Effector memory CD4-positive, alpha-beta T cell (primary cell): ENCODE measurements at places on chromosomes 16 and 17.

GRCh38 chr17:1162116-1162855 is 17.5 kb downstream of the ABR start:
- DNase-seq = no peak

DNA sequence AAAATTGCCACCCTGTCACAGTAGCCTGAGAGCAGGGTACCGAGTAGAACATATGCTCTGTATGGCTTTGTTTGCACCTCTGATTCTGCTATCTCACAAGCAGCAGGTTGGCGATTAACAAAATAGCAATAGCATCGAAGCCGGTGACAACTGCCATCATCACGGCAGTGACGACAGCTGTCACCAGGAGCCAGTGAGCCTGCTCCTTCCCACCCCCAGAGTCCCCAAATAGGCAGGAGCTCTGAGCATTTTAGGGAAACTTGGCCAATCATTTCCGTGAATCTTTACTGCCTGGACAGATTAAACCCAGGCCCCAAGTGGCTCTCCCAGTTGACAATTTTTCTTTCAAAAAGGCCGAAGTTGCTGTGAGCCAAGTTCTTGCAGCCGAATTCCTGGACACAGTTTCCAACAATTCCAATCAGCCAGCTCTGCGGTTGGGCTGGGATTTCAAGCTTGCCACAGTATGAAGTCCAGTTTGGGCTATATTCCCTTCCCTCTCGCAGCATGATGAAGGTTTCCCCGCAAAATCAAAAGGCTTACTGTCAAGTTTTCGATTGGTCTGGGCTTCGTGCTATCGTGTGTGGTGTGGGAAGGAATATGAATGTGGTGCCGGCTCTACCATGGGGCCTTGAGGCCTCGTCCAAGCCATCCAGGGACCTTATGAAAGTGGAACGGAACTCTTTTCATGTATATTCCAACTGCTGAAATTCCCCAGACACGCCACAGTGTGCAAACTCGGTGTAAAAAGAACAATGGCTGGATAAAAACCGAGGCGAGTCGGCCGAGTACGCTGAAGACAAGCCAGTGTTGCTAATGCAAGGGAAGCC is 186.6 kb downstream of the C16orf78 start:
- DNase-seq = no peak

GRCh38 chr16:85124636-85125346 is 12.5 kb upstream of the CIBAR2 start:
- no peak for DNase-seq

GRCh38 chr17:35545150-35545549 is 7.7 kb upstream of the SLFN12L start:
- no peak for DNase-seq

- DNase-seq = no peak
These were observed 45.2 kb upstream of the PVALEF start for GRCh38 chr17:81120149-81120484.

- no peak for DNase-seq
These were observed 121.9 kb upstream of the TNRC6C start for GRCh38 chr17:77836557-77837041.

DNA sequence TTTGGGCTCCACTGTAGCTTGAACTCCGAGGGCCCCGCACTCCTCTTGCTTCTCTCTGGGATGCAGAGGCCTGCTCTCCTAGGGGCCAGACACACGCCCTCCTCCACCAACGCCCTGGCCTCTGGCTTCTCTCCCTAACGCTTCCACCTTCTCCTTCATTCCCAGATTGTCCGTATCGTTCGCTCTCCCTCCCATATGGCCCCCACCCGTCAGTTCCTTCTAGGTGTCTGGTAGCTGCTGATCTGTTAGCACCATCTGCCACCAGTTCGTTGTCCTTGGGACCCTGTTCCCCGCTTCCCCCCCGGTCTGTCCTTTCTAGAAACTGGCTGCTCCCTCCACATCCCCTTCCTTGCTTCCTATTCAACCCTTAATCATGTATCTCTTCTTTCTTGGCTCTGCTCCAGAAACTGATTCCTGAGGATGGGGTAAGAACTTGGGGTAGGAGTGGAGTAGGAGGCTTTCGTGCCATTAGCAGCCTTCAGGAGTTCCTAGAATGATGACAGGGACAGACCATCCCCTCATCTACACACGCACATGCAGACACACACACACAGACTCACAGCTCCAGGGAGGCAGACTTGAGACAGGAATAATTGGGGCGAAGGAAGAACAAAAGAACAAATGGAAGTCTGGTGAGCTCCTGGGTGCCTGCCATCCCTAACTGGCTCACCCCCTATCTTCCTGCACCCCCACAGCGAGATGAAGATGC is 4.3 kb downstream of the ATP1B2 start:
- no peak for DNase-seq

GRCh38 chr17:77126519-77126918 is 14.2 kb upstream of the SEC14L1 start:
- DNase-seq = no peak
